ENCODE measurements at places on chromosomes 4 and X.

GRCh38 chr4:3047464-3048286 lies 26.7 kb downstream of the HTT-AS start:
- no peak for DNase-seq

DNA sequence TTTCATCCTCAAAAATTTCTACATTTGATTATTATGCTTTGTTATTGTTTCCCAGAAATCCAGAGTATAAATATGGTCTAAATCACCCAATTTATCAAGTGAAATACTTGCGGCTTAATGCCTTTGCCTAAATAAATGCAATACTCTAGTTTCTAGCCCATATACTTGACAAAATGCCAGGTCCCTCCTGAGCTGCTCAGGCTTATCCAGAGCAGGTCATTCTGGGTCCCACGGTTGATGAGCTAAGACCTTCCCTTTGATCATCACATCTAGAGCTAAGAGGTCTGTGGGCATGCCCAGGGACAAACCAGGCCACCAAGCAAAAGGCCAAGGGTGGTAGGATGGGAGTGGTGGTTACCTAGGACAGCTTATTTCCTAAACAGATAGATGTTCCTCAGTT lies 180.1 kb downstream of the SMIM20 start:
- no peak for DNase-seq

DNA sequence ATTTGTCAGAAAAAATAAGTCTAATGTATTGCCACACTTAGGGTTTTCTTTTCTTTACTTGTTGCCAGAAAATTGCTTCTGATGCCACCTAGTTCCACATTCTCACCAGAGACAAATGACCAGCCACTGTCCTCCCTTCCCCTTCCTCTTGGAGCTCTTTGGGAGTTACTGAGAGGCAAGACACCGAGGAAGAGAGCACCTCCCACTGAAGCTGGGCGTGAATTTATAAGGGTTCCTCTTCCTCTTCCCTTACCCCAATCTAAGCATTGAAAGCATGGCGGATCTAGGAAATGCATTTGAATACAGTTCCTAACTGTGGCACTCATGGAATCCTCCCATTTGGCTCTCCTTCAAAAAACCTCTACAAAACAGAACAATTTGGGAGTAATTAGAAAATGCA lies 30.0 kb downstream of the ANXA3 start:
- no peak for DNase-seq

DNA sequence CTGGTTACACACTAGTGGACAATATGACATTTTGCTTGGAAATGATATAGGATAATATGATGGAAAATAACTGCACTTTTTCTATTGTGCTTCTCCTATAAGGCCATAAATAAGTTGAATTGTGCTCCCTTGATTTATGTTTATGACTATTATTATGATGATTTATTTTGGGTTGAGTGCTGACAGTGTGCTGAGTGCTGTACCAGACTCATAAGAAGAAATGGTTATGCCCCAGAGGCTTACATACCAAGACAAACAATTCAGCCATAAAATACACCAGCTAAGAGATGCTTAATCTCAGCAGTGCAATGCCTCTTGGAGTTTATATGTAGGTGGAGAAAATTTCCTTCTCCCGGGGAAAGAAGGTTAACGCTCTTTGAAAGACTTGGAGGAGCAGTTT lies 199.8 kb upstream of the NOCT start:
- DNase-seq: no peak

GRCh38 chr4:48341776-48342605 lies 662 bp downstream of the SLAIN2 start:
- DNase-seq: no peak

GRCh38 chr4:675036-675882 lies 917 bp downstream of the MYL5 start:
- DNase-seq: no peak

- no peak for DNase-seq
Observed at GRCh38 chr4:138428611-138429010, 186.5 kb upstream of the SLC7A11 start.

DNA sequence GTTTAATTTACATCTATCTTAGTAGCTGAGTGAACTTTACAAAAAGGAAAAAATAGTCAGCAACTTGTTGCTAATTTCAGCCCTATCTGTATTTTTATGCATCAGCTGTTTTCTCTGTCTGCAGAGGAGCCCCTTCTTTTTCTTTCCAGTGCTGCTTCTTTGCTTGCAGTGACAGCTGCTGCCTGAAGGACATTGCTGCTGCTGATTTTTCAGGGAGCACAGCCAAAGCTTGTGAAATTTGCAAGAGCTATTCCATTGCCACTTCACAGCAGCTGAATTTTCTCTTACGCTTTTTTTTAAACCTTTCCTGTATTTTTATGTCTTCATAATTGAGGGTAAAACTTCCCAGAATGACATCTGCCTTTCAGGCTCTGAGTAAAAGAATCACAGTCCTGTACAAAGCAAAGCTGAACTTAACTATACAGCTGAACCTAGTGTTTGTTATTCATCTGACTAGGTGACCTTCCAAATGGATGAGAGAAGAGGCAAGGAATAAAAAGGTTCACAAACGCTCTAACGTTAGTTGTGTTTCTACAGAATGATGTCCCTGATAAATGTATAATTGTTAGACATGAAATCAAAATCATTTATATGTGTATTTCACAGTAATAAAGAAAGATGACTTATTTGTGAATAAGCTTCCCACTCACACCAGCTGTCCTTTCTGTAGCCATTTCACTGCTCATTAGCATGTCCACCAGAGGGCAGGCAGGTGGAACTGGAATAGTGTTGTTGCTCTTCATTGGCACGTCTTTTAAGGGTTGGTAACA lies 541.4 kb downstream of the ADGRL3 start:
- no peak for DNase-seq
